ENCODE measurements at places on chromosomes 2 and 18.

DNA sequence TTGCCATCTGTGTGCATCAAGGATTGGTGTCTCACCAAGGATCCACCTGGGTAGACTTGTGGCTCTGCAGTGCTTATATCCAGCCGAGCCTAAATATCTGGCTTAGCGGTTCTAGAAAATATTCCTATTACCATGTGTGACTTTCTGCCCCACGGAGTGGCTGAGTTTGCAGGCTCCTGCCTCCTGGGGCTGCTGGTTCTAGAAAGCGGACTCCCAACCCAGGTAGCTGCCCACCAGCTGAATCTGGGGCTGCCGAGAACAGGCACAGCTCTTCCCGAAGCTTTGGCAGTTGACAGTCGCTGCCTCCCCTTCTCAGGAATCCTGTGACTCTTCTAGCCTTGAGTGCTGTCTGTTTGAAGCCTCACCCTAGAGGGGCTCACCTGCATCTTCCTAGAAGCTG, 104.6 kb downstream of the TPGS2 start:
- no peak for DNase-seq

DNA sequence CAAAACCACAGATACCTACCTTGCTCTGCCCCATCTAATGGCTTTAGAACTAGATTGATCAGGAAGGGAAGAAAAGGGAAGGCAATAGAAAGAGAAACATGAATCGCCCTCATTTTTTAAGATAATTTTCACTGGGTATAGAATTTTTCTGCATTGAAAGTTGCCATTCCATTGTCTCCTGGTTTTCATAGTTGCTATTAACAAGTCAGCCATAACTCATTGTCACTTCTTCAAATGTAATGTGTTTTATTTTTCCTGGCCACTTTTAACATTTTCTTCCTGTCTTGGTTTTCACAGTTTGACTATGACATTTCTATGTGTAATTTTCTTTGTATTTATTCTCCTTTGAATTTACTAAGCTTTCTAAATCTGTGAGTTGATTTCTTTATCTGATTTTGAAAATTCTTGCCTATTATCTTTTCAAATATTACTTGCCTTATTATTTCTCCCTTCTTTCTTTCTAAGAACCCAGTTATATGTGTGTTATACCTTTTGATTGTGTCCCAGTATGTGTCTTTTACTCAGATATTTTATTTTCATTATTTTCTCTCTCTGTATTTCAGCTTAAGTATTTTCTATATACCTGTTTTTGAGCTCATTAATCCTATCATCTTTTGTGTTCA, 85.5 kb upstream of the GLI2 start:
- DNase-seq: no peak

GRCh38 chr18:8389391-8390340, 219.6 kb upstream of the RAB12 start:
- peak; percentile 45 for DNase-seq

DNA sequence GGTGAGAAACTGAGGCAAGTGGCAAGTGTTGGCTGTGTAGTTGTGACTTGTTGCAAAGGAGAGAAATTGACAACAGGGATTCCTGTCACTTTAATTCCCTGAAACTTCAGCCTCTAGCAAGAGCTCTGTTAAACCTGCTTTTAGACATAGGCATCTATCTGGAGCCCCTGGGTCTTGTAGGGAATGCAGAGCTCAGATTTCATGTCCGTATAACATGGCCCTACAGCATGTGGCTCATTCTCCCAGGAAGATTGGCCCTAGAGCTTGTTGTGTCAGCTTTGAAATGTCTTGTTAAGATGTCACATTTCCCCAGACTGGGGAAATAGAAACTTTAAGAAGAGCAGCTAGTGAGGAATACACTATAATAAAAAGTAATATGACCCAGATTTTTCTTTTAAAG, 115.8 kb downstream of the POLE4 start:
- no peak for DNase-seq

DNA sequence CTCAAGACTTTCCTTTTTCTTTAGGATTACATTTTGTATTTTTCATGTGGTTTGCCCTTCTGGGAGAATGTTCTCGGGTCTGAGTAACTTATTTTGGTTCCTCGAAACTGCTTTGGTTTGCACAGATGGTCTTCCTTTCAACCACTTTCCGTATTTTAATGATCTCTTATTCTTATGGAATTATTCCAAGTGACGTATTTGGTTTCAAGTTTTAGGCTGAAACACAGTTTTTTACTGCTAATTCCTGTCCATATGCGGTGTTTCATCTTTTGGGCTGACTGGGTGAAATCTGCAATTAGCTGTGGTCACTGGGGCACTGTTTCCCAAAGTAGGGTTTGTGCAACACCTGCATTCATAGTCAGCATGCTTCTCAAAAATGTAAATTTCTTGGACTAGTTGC, 122.7 kb downstream of the CAPN13 start:
- DNase-seq: no peak

GRCh38 chr2:190649798-190650390, 1.0 kb downstream of the NAB1 start:
- DNase-seq: no peak

GRCh38 chr2:178452870-178453269, 1.7 kb downstream of the PJVK start:
- DNase-seq: no peak

DNA sequence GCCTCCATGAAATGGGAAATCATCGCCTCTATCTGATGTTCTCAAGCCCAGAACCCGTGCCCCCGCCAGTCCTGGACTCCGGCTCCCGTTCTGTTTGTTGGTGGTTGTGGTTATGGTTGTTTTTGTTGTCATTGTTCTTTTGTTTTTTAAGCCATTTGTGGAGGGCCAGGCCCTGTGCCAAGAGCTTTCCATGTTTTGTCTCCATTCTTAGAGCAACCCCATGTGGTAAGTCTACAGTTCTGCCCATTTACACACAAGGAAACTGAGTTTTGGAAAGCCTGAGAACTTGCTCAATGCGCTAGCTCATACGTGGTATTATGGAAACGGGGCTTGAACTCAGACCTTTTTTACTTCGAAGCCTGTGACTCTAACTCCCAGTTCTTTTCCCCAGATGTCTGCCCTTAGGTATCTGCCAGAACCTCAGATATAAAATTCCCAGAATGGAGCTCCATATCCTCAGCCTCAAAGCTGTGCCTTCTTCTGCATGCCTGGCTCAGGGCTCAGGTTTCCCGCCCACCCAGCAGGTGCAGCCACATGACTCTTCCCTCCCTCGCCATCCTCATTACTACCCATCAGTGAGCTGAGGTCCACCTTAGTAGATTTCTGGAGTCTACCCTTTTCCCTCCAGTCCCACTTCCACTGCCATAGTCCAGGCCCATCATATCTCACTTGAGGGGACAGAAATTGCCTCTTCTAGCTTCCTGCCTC, 194.1 kb downstream of the KLHL29 start:
- DNase-seq: no peak

DNA sequence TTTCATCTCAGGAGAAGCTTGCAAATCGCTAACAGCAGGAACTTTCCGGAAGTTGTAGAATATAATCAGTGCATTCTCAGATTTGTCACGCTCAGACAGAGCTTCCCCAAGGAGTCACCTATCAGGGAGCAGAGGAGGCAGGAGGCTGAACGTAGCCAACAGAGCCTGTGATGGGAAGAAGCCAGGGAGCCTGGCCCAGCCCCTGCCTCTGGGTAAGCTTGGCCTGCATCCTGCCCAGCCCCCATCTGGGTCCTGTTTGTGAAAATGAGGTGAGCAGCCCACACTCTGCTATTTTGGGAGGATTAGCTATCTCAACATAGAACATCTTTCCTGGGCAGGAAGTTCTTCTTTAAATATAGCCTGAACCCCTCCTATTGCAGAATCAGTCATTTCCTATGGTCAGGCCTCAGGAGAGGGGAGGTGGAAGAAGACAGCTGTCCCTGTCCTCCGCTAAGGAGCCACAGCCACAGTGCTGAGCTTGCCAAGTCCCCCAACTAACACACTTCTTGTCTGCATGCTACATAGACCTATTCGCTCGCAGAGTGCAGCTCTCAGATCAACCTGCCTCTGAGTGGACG, 19.2 kb upstream of the PKDCC start:
- DNase-seq: no peak

DNA sequence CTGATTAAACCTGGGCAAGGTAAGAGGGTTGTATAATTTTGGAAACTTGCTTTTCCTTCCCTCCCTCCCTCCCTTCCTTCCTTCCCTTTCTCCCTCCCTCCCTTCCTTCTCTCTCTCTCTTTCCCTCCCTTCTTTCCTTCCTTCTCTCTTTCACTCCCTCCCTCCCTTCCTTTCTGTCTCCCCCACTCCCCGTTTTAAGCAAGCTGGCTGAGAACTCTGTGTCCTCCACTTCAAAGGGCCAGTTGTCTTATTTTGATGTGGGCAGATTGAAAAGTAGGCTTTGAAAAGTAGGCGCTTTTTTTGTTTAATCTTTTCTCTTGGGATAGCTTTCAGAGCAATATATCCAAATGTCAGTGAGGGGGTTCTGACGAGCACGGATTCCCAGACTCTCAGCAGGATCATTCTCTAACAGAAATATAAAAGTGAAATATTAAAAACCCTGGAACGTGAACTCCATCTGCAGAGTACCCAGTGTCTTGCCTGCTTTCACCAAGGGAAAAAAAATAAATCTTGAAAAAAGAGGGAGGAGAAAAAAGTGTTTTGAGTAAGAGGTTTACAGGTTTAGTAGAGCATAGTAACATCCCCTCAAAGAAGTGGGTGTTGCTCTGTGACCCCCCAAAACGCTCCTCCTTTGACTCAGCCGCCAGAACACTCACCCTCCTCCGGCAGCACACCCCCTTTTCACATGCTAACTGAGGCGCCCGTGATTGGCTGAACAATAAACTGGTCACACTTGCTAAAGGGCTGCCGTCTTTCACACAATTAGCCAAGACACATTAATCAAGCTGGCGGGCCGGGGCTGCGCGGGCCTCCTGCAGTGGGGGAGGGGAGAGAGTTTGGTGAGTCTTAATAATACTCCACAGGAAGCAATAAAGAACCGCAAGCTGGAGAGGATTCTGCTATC, 52.2 kb downstream of the CDK15 start:
- no peak for DNase-seq

GRCh38 chr2:218039171-218039570, 29.9 kb upstream of the RUFY4 start:
- DNase-seq: no peak

- no peak for DNase-seq
These were observed 104.6 kb downstream of the CAPN13 start for GRCh38 chr2:30702694-30703093.

DNA sequence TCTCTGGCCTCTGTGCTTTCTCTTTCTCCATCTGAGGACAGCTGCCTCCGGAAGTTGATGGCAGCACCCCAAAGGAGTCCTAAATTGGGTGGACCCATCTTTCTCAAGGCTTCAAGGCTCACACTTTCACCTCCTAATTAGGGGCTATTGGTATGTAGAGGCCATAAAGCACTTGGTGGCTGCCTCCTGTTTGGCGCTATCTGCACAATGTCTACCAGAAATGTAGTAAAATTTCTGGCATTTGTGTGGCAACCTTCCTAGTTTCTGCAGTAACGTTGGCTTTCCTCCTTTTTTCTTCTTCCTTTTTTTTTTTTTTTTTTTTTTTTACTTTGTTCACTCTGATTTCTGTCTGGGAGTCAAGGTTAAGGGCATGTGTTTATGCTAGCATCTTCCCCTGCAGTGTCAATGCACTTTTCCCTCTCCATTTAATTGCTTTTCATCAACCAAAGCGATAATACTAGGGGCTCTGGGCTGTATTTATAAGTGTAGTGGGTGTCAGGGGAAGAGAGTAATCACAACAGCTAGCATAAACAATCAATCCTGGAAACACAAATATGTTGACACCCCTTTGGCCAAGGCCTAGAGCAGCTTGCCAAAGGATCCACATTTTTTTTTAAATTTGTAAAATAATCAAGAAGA, 86.0 kb downstream of the TACR1 start:
- DNase-seq: no peak

- DNase-seq: no peak
These were observed 67.8 kb downstream of the STK39 start for GRCh38 chr2:168179592-168179991.

GRCh38 chr2:14123436-14124103, 508.9 kb upstream of the LRATD1 start:
- no peak for DNase-seq

- DNase-seq: no peak
These were observed 58.7 kb downstream of the B3GNT2 start for GRCh38 chr2:62254424-62255266.

DNA sequence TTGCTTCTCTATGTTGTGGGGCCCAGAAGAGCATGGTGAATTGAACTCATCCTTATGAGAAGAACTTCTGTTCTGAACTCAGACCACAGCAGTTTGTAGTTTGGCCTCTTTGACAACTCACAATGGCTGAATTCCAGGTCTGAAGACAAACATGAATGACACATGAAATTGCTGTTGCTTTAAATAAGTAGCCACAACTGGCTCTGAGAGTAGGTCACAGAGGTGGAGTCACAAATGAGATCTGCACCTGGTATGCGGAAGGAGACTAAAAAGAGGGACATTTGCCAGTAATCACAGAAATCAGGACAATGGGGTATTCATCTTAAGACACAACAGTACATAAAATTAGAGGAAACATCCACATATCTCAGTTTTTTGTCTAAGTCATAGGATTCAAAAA, 290.3 kb upstream of the MMADHC start:
- DNase-seq: no peak

DNA sequence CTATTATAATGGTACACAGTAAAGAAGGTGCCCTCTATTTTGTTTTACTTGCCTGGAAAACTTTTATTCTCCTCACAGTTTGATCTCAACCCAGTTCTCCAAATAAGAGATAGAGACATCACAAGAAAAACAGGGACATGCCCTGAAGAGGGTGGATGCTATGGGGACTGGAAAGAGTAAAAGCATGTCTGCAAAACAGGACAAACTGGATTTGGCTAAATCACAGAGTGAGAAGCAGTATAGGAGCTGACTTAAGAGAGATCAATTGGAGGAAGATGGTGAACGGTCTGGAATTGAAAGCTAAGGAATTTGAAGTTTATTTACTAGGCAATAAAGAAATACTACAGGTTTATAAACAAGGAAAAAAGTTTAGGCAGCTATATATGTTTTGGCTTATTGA, 33.0 kb downstream of the SP140L start:
- no peak for DNase-seq

- no peak for DNase-seq
These were observed 126.6 kb upstream of the RMDN2 start for GRCh38 chr2:37798315-37799005.

GRCh38 chr2:219297766-219298456, 11.3 kb downstream of the PTPRN start:
- no peak for DNase-seq

DNA sequence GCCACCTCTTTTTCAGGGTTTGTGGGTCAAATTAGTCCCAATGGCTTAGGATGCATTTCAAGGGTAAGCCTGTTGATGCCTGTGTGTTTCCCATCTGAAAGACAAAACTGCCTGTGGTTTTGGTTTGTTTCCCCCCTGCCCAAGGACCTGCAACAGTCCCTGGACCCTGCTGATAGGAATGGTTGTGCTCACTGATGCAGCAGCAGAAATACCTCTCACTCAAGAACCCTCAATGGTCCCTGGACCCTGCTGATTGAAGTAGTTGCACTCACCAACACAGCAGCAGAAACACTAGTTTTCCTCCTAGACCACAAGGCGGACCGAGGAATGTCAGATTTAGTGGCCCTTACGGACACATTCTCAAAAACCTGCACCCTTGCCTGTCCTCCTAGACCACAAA, 386.9 kb downstream of the NUP35 start:
- no peak for DNase-seq

All from MG63 (cell line).